ENCODE measurements at places on chromosomes 3 and 15.

GRCh38 chr3:160012108-160012507 lies 23.5 kb downstream of the IL12A start:
- DNase-seq = no peak

DNA sequence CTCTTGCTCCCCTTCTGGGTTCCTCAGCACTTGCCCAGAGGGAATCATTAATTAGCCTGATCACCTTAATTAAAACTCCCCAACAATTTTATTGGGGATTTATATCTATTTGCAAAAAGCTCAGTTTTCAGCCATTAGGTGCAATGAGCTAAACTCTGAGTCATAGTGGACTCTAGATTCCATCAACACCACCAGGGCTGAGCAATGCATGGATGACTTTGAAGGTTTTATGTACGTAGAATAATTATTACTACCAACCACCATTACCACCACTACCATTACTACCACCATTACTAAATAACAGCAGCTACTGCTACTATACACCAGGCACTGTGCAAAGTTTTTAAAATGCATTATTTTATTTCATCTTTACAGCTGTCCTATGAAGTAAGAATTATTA lies 81.2 kb downstream of the ZNF621 start:
- no peak for DNase-seq

DNA sequence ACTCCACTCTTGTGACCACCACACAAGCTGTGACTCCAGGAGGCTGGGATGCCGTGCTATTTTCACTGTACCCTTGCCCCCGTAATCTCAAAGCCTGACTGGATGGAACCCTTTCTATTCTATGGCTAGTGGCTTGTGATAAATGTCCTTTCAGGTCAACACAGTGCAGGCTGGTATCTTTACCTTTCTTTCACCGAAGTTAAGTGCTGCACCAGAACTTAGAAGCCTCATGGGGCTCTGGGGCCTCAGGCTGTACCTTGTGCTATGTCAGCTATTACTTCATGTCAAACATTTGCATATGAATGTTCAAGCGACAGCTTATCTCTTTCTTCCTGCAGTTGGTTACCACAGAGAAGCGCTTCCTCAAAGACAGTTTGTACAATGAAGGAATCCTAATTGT lies 66.8 kb downstream of the RPL39L start:
- no peak for DNase-seq

- DNase-seq = no peak
Observed at GRCh38 chr15:76939715-76940114, 8.2 kb downstream of the RCN2 start.

DNA sequence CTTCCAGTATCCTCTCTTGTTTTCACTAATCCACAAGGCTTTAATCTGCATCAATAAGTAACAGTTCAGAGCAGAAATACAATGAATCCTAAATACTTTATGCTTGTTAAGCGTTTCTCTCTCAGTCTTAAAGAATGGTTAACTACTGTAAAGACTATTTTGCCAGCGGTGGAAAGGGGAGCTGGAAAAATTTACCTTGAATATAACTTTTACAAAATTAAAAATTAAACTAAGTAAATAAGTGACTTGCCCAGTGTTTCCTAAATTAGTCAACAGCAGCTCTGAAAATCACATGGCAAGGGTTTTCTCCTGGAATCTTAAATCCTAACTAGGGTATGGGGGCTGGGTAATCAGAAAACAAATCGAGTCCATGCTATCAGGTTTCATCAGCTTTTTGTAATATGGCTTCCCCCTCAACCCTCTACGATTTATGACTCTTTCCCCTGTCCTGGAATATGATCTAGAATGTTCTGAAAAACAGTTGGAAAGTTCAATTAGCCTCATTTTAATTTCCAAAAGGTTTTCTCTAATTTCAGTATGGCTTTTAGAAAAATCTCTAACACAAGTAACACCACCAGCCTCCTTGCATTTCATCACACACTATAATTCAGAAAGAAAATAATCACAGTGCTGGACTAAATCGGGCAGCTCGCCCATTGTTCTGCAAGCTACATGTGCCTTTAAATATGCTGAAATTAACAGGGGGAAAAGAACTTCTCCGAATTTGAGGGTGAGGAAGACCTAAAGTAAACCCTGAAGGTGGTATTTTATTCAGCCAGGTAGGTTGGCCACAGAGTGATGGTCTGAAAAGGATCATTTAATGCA lies 133.5 kb downstream of the ADAMTS9 start:
- DNase-seq = no peak
